Heart right ventricle (tissue), 16 donors: ENCODE measurements at places on chromosomes 3 and 15. TPM values are rescaled to one million over a fixed set of nuclear protein-coding genes. Genes with fewer than 3 reads are reported as not detected.

The MYNN gene
- 5.9 TPM for polyA plus RNA-seq

The MME gene
- polyA plus RNA-seq: 5.8 TPM

The NTRK3 gene
- polyA plus RNA-seq: 5.6 TPM

The LIPH gene
- not detected for polyA plus RNA-seq

The GOLGA8G gene
- not detected for polyA plus RNA-seq

The HTR3E gene
- not detected for polyA plus RNA-seq

The MYRIP gene
- 0.52 TPM for polyA plus RNA-seq

The PROK2 gene
- polyA plus RNA-seq: 0.15 TPM

The NEIL1 gene
- polyA plus RNA-seq: 6.1 TPM

The CCR3 gene
- polyA plus RNA-seq: not detected
